SK-N-SH treated with all-trans-retinoic acid at 6 μM for 48 hours (cell line): ENCODE measurements at places on chromosomes 7 and 10.

DNA sequence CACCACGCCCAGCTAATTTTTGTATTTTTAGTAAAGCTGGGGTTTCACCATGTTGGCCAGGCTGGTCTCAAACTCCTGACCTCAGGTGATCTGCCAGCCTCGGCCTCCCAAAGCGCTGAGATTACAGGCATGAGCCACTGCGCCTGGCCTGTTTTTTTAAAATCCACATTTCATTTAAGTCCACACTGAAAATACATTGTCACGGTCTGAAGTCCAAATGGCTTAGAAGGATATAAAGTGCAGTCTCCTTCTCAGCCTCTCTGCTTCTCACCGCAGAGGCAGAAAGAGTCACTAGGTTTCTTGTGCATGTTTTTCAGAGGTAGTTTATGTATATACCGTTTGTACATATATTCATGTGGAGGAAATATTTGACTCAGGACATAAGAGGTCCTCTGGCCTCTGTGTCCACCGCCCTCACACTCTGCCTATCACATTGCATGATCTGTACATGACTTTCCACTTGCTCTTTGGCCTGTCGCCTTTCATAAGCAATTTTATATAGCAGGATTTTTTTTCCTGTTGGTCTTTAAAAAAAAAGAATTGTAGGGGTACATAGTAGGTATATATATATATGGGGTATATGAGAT lies 42.9 kb downstream of the BLNK start:
- ATAC-seq = no peak

GRCh38 chr7:30965372-30965771 lies 1.6 kb downstream of the GHRHR start:
- ATAC-seq = peak; percentile 59

GRCh38 chr10:34155812-34156211 lies 659.3 kb downstream of the PARD3 start:
- no peak for ATAC-seq

GRCh38 chr7:38310591-38311101 lies 37.2 kb upstream of the TARP start:
- ATAC-seq = 0 out of 3 replicates have a peak, but pooled peaks have one; percentile 30

DNA sequence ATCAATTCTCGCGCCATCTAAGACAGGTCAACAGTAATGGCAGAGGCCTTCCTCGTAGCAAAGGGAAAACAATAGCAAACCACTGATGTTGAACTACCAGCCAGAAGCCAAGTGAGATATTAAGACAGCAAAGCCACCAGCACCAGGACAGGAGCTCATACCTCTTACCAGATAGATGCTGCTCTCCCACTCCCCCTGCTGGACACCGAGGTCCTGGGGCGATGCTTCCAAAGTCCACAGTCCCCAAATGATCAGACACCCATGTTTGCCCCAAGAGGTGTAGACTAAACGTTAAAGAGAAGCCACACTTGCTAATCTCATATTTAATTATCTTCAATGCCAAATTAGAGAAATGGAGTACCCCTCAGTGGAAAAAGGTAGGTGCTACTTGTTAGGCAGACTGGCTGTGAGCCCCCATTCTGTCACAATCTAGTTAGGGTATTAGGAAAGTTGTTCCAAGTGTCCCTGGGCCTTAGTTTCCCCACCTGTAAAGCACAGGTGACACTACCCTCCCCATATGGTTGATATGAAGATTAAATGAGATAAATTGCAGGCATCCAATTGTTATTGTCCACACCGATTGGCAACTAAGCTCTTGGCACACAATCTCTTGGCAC lies 39.9 kb downstream of the TOMM7 start:
- ATAC-seq = peak; percentile 94

GRCh38 chr7:1598961-1599639 lies 29.3 kb upstream of the PSMG3 start:
- ATAC-seq = no peak

DNA sequence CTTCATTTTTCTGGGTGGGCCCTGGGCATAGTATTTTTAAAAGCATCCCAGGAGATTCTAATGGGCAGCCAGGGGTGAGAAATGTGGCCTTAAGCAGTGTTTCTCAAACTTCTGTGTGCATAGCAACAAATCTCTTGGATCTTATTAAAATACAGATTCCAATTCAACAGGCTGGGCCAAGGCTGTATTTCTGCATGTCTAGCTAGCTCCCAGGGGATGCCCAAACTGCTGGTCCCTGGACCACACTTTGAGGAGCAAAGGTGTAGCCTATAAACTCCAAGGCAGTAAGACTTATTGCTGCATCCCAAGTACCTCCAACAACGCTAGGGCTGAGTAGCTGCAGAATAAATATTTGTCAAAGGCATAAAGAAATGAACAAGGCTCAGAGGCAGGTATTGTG lies 292.9 kb upstream of the ZMIZ1 start:
- ATAC-seq = no peak

- ATAC-seq = no peak
Measured at GRCh38 chr10:130901311-130902165, 410.0 kb downstream of the TCERG1L start.

DNA sequence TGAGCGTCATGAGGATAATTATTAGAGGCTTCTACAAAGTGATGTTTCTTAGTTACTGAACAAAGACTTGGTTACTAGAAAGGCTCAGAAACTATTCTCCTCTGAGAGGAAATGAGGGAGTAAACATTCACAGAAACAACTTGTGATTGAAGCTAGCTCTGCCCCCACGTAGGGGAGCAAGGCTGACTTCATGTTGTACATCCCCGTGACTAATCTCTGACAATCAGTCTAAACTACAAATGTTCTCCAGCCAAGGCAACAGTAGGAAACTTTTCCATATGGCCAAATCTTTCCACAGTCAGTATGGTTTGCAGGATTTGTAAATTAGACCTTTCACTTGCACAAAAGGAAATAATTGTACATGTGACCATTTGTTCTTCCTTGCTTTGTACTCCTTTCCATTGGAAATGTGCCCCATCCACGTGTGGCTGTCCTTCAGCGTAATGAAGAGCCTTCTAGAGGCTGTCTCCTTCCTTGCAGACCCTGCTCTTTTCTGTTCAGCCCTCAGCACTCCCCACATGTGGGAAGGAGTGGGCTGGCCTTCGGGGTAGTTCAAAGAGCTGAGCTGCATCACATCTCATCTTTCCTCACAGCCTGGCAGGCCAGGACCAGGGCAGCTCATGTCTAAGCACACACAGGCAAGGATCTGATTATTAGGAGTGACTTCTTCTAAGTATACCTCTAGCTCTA lies 93.5 kb downstream of the PCGF5 start:
- peak; percentile 17; the same call in 1 of the 3 replicates for ATAC-seq

DNA sequence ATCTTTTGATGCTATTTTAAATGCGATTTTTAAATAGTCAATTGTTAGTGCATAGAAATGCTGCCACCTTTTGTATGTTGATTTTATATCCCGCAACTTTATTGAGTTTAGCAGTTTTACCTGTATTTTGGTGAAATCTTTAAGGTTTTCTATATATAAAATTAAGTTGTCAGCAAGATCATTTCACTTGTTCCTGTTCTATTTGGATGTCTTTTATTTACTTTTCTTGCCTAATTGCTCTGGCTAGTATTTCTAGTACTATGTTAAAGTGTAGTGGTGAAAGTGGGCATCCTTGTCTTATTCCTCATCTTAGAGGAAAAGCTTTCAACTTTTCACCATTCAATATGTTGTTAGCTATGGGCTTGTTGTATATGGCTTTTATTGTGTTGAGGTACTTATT lies 813.3 kb upstream of the CELF2 start:
- no peak for ATAC-seq

DNA sequence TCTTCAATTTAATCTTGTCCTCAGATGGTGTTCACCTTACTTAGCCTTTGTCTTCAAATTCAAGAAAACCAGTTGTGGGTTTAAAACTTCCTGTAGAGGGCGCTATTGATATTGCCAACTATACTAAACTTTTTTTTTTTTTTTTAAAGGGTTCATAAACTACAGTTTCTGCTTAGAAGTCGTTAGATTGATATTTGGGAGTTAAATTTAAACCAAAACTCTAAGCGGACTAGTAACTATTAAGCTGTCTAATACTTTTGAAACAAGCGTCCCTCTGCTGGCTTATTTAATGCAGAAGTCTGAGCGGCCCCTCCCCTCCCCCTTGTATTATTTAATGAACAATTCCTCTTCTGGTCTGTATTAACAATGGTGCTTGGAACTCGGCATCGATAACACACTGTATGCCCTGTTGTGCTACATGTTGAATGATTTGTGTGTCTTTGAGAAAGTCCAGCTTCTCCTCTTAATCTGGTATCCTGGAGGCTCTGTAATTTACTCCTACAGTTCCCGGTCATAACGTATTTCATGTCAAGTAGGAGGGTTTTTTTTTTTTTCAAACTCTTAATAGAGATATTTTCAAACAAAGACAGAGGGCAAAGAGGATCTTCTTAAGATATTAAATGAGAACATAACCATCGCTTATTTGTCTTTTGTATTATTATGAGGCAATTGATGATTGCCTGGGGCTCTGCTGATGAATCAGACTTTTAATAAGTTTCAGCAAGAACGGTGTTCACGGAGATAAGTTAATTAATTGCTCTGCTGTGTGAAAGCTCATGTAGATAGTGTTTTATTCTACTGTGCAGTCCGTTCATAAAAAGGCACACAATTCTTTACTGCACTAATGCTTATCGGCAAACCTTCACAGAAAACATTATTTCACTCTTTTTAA lies 22.6 kb upstream of the CREB5 start:
- ATAC-seq = peak; percentile 80

- no peak for ATAC-seq
Measured at GRCh38 chr7:983004-983615, at the start of gene CYP2W1. Gene CYP2W1, plus strand, starts transcription at chr7:983181. Its CDS starts 31 bp downstream, at chr7:983212.

DNA sequence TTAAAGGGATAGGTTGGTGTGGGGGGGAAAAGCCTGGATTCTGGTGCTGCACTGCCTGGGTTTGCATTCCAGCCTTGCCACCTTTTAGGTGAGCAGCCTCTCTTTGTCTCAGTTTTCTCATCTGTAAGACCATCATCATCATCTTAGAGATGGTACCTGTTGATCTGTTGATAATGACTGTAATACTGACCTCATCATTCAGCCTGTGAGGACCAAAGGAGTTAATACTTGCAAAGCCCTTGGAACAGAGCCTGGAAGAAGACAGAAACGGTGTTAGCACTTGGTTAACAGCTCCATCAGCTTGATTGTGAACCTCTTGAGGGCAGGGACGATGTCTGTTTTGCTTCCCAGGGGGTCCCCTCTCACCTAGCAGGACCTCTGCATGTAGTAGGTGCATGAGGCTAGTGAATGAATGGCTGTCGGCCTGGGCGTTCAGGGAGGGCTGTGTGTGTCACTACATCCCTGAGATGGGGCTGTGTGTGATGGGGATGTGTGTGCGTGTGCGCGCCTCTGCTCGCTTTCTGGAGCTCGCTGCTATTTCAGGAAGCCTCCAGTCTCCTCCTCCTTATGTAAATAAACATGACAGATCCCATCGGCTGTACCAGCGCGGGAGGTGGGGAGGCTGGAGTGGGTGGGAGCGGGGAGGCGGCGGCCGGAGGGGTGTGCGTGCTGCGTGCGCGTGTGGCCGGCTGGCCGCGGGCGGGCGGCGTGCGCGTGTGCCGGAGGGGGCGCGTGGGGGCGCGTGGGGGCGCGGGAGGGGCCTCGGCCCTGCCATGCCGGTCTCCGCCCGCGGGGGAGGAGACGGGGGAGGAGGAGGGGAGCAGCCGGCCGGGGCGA lies 61.2 kb downstream of the NEURL1 start:
- peak; percentile 67 for ATAC-seq

GRCh38 chr10:67306588-67307205 lies 380.9 kb downstream of the LRRTM3 start:
- peak; percentile 56 for ATAC-seq

DNA sequence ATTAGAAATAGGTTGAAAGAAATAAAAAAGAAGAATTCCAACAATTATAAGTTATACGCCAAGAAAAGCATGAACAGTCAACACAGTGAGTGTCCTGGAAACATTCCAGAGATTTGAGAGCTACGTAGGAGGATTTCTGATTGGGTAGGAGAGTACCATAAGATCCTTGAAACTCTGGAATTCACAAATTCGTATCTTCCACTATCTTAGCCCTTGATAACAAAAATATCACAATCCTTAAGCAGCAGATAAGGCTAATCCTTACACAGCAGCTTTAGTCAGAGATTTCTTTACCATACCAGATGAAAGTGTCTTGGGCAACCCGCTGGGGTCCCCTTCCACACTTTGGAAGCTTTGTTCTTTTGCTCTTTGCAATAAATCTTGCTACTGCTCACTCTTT lies 8.2 kb downstream of the TPK1 start:
- ATAC-seq = peak; percentile 21; the same call in 1 of the 3 replicates

- peak; percentile 49 for ATAC-seq
Measured at GRCh38 chr7:23298141-23298881, 828 bp upstream of the MALSU1 start.

DNA sequence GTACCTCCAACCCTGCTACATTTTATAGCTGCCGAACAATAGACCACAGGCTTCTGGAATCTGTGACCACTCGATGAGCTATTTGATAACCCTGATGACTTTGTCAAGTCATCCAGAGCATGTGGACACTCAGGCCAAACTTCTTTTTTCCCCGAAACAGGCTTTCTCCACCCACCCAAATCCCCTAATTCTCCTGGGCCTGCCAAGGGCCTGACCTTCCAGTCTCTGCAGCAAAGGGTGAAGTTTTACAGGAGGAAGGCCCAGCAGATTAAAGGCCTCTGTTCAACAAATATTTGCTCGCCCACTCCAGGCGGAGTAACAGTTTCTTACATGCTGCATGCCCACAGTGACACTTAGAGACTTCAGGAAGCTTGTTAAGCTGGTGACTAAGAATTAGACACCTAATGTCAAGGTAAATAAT lies 2.0 kb downstream of the JCAD start:
- peak; percentile 43 for ATAC-seq

DNA sequence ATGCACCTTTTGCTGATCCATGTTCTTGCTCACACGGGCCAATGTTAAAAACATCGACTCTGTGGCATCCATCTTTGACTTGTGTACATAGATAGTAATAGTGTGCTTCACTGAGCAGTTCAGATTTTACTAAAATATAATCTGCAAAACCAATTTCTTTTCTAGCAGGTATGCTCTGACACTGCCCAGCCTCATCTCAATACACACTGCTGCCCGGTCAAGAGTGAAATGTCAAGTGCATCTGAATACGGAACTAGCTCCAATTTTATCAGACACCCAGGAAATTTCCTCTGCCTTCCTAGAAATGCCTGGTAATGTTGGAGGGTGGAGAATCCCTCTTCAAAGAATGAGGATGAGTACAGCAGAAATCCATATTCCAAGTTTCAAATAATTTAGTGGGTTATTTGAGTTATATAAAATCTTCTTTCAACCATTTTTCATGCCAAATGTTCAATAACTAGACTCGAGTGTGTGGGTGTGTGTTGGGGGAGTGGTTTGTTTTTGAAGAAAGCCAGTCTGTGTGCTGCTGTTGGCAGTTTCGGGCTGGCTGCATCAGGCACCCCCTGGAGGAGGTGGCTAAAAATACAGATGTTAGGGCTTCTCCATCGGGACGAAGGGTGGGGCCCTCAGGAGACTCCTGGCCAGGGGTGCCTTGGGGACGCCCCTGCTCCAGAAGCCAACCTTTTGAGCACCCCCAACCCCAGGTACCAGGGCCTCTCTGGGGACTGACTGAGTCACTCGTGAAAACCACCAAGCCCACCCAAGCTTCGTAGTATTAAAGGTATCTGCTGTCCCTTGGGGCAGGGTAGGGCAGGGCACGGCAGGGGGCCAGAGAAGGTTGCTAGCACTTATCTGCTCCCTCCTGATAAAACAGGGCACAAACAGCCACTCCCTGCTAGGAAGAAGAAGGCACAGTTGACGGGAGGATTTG lies 15.4 kb downstream of the CTBP2 start:
- peak; percentile 64 for ATAC-seq
